ENCODE measurements at places on chromosomes 3 and 15.

DNA sequence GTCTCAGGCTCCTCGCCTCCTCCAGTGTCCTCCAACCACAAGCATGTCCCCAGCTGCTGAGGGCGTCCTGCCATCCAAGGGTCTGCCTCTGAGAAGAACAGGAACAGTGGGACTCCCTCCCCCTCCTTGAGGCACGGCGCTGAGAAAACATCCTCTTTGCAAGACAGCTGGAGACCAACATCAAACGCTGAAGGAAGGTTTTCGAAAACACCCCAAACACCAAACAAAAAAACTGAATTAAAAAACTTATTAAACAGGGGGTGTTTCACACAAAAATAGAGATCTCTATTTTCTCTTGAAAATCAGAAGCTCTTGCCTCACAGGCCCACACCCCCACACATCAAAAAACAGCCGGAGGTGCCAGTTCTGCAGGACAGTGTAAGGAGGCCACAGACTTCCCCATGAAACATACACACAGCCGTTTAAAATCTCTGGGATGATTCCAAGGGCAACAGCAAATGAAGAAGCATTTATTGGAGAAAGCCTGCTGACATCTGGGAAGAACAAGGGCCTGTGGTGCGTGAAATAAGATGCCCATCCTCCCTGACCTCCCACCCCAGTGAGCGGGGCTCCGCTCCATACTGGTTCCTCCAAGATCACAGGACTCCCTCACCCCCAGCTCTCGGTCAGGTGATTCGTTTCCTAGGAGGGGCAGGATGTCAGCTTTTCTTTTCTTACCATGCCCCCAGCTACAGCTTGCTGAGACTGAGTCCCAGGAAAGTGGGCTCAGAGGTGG, 71.3 kb downstream of the NUP210 start:
- DNase-seq = no peak

GRCh38 chr3:4332574-4332973, 29.4 kb downstream of the SETMAR start:
- DNase-seq = no peak

DNA sequence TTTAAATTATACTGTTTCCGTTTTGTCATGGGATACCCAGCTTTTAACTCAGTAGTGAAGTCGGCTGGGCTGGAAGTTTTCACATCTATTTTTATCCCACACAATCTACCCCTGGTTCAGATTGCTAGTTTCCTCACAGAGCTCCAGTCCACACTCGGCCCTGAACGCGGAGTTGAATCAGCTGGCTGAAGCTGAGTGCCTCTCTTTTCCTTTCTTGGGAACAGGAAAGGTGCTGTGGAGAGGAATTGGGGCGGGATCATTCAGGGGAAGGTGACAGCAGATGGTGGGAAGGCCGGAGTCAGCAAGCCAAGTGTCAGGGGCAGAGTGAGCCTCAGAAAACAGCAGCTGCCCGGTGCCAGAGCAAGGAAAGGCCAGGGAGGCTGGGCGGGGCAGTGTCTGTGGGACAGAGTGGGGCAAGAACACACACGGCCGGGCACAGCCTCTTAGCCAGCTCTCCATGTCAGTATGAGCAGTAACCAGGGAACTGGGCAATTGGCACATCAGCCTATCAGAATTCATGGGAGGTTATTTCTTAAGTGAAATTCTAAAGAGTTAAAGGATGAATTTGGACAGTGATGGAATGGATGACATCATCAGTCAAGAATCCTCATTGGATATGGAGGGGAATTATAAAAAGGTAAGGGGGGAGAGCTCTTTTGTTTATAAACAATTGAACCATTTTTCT, 135.7 kb upstream of the IL12A start:
- no peak for DNase-seq

- DNase-seq = no peak
Measured at GRCh38 chr15:89490081-89490813, 6.1 kb downstream of the RHCG start.

DNA sequence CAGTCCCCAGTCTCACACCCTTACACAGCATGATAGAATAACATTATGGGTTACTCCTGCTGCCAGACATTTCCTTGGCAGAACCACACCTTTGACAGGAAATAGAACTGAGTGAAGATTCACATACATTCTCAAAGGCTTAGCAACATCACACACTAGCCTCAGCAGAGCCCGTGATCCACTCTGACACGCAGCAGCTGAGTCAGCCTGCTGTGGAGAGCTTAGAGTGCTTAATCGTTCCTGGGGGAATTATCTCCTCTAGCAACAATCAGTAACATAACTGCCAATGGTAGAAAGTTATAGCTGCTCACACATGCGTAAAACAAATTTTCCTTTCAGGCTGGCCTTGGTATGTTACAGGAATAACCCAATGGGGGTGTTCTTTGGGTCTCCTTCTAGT, 382.1 kb downstream of the GAP43 start:
- DNase-seq = peak; percentile 71

- no peak for DNase-seq
Measured at GRCh38 chr15:51356983-51357382, 15.5 kb downstream of the GLDN start.

DNA sequence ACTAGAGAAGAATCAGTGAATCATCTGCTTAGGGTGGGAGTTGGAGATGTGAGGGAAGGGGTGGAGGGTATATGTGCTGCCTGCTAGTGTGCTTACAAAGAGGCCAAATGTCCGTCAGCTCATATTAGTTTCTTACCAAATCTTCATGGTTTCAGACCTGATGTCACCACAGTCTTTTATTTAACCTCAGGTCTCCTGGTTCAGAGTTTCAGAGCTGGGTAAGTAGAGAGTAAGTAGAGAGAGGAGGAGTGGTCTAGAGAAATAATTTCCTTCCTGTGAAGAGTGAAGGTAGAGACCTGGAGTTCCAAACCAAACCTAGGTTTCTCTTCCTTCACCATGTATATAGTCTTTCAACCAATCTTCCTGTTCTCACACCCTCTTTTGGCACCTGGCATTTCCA, 17.5 kb upstream of the P2RY1 start:
- no peak for DNase-seq

DNA sequence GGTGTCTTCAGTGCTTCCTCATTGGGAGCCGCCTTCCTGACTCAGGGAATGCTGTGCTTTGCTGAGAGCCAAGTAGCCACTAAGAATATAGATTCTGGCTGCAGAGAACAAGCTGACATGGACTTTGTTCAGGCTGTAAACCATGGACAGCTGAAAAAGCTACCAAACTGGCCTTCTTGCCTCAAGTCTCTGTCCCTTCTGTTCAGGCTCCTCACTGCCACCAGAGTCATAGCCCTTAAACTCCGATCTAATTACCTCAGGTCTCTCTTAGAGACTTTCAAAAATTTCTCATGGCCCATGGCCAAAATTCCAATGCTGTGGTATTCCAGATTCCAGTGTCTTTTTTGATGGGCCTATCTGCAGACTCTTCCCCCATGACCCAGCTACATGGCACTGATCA, 19.4 kb upstream of the PTX3 start:
- no peak for DNase-seq

DNA sequence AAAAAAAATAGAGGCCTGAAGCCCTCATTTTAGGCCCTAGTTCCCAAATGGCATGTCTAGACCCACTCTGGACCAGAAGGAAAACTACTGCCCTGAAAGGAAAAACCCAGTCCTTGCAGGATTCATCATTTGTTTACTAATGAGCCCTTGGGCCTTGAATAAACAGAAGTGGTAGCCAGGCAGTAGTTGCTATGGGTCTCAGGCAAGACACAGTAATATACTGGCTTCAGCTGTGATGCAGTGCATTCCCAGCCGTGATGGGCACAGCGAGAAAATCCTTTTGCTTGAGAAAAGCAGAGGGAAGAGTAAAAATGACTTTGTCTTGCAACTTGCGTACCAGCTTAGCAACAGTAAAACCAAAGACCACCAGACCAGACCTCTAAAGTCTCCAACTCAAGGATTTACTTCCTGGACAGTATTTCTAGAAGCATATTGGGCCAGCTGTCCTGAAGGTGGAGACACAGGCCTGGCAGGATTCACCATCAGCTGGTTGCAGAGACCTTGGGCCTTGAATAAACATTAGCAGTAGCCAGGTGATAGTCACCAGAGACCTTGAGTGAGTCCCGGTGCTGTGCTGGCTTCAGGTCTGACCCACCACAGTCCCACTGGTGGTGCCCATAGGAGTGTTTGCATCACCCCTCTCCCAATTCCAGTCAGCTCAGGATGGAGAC, 208.3 kb upstream of the SLITRK3 start:
- DNase-seq = no peak

- DNase-seq = no peak
Measured at GRCh38 chr3:196942915-196943277, 568 bp upstream of the NCBP2 start.

DNA sequence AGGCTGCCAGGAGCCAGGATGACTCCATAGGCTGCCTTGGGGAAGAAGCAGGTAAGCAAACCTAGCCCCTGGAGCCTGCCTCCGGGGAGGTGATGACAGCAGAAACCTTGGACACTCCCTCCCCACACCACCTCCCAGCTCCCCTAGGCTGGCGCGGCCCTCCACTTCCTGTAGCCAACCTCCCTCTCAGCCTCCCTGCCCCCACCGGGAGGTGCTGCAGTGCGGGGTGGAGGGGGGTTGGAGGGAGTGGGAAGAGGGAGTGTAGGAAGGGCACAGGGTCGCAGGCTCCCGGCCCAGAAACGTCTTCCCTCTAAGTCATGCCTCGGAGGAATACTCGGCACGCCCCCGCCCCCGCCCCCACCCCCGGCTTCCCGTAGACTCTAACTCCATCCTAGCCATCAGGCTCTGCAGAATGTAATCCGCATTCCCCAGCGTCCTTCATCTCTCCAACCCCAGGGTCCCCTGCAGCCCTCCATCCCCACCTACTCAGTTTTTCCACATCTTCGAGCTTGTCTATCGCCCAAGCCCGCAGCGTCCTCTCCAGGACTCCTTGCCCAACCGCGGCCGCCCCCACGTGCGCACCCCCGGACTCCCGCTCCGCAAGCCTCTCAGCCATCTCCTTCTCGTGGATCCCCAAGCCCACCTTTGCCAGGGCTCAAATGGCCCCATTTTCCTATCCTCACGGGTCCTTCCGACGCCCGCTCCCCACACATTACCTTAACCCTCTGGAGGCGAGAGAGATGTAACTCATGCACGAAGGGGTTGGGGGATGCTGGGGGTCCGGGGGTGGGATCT, 528 bp downstream of the LPCAT4 start:
- peak; percentile 45 for DNase-seq

- no peak for DNase-seq
Measured at GRCh38 chr3:179398574-179399231, 51.2 kb downstream of the MFN1 start.

DNA sequence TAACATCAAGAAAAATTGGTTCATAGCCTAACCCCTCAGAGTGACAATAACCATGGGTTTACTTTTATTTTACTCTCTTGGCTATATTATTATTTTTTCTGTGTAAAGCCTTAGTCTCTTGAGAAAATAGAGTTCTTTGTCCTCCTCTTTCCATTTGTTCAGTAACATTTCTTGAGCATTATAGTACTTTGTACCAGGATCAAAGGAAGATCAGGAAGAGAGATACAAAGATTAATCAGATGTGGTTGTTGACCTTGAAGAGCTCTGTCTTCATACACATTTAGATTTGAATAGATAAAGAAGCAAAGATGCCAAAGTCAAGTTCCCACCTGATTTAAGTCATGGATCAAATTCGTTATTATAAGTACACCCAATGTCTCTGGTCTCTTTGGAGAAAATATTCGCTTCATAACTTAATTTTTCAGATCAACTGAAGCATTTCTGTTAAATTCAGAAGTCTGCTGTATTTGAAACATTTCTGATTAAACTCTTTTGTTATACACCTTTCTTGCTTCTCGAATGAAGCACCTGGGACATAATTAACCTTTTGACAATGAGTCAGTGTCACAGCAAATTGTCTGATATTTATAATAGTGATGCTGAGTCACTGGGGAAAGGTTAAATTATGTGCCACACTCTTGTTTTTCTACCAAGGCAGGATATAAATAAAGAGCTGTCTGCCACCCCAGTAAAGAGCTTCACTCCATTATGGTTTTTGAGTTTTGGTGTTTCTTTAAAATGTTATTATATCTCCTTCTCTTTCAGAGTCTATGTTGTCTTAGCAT, 100.2 kb downstream of the GHSR start:
- DNase-seq = no peak

DNA sequence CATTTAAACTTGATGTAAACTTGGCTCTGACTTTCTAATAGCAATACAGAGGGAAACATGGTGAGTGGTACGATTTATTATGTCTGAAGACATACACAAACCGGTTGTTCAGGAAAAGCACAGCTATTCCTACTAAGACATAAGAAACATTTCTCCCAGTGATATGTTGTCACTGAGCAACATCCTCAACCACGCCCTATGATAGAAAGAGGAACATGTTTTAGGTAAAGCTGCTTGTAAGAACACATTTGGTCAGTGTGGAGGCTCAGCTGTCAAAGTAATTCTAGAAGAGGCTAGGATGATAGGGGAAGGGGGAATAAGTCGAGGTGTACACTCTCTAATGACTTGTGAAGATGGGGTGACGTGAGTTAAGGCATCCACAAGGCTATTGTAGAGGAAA, 42.7 kb upstream of the B3GNT5 start:
- DNase-seq = no peak

GRCh38 chr3:149384911-149385321, 7.5 kb upstream of the TM4SF1 start:
- DNase-seq = no peak

DNA sequence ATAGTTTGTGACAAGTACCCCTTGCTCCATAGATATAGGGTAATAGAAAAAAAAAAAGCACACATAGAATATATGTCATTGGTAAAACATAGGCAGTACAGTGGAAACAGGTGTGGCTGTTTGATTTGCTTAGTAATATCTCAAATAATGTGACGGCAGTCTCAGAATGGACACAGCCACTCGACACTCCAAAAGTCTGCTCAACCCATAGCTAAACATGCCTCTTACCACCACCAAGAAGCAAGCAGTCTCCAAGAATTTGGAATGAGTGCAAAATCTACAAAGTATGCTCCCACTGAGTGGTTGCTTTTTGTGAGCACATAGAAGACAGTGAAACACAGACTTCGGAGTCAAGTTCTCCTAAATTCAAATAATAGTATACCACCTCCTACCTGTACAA, 43.0 kb downstream of the RAB27A start:
- DNase-seq = no peak

DNA sequence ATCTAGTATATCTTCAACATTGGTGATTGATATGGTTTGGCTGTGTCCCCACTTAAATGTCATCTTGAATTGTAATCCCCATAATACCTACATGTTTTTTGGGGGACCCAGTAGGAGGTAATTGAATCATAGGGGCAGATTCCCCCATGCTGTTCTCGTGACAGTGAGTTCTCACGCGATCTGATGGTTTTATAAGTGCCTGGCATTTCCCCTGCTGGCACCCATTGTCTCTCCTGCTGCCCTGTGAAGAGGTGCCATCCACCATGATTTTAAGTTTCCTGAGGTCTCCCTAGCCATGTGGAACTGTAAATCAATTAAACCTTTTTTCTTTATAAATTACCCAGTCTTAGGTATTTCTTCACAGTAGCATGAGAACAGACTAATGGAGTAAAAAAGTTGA, 1094.6 kb downstream of the ROBO2 start:
- no peak for DNase-seq

Measured in DMS153 (cell line).